NCI-H460 (cell line): ENCODE measurements at places on chromosomes 2 and 18. TPM values are rescaled to one million over a fixed set of nuclear protein-coding genes. Genes with fewer than 3 reads are reported as not detected.
A peak's percentile ranks its signal among the peaks of the same experiment; 100 is the strongest.

DSC3 gene
- total RNA-seq: 1.7 and 2.1 TPM in 2 replicates

C1QL2 gene
- total RNA-seq: not detected in 2 replicates

GRCh38 chr2:183027443-183027842 lies 10.8 kb downstream of the NCKAP1 start:
- DNase-seq: no peak

DNA sequence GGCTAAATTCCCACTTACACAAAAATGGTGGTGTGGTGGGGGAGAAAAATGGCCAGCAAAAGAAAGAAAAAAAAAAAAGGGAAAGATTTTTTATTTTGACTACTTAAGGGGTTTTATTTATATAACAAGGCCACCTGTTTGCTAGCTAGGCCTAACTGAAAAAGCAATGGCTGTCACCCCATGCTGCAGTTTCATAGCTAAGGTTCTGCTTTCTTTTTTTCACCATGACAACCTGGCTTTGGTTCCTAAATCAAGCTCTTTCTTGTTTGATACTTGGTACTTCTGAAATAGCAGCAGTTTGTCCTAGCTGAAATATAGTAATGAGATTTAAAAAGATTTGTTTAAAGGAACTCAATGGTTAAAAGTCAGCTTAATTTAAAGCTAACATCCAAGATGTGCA lies 433.2 kb upstream of the MEX3C start:
- DNase-seq: no peak

PCARE gene
- not detected in 2 replicates for total RNA-seq

GRCh38 chr2:237590272-237591140 lies at the start of gene RAB17:
Gene RAB17, minus strand, starts transcription at chr2:237590734. Its CDS starts 4,580 bp downstream, at chr2:237586154.
- peak; percentile 7 for DNase-seq

ITPRIPL1 gene
- 0.09 TPM in 1 of 2 replicates, not detected in the other for total RNA-seq

DNA sequence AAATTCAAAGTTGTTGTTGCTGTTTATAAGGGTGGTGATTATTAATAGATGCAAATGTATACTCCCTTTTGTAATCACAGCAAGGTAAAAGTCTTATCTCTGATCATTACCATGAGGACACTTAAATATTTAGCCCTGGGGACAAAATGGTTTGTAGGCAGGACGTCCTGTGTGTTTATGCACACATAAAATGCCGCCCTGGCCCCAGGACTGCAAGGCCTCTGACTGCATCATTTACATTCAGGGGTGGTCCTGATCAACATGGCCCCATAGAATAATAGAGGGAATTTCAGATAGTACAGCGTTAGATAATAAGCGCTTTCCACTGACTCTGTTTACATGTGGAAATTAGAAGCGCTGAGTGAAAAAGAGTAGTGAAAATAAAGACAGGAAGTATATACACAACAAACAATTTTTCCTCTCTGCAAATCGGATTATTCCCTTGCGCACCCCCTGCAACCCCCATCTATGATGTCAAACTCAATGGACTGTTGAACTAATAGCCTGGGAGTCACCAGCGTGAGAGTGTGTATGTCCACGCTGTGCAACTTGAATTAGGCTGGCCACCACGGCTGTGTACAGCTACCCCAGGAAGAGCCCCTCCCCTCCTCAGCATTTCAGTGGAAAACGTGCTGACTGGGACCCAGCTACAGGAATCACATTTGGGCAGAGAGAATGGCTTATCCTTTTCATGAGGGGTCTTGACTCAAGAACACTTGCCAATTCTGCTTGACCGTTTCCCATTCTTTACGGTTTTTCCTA lies 291.5 kb downstream of the SOX11 start:
- no peak for DNase-seq

DNA sequence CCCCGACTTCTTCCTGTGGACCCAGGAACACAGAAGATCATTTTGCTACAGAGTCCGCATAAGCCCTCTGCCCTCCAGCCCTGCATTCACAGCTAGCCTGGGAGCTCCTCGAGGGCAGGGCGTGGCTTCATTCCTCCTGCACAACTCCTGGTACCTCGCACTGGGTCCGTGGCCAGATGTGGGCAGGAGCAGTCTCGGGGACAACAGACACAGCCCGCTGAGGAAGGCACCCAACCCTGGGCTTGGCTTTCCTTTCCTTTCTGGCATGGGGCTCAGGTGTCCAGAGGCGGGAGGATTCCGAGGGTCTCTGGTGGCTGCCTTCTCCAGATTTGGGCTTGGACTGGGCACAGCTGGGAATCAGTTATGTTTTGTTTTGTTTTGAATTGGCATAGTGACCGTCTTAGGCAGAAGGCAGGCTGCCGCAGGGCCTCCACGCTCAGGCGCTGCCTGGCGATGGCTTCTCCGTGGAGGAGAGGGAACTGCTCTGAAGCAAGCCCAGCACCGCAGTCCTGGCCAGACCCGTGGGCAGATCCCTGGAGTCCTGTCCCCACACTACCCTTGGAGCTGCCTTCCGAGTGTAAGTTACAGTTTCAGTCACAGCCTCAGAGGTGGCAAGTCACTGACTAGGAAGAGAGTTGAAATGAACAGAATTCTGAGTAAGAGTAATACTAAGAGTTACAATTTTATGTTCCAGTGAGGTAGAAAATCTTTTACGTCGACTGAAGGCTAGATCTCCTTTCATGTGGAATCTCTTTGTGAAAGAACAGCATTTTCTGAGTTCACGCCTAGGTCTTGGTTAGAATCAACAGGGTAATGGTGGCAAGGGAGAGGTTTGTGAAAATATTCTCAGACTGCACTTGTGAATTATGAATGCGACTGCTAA lies 47.9 kb downstream of the LDLRAD4 start:
- DNase-seq: no peak

DNA sequence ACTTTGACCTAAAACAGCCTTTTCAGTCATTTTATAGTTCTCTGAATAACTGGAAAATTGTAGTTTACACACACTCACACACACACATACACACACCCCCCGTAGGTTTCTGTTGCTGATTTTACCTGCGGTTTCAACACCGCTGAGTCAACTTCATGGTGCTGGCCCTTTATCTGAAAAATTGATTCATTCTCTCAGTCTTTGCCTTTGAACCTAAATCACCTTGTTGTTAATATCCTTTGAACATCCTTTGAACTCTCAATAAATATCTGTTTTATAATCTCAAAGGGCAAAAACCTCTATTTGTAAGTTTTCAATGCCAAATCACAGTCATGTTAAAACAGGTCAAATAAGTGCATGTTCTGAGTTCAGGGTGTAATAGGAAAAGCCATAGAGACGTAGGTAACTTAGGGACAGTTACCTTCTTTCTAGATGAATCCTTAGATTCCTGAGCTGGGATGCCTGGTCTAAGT lies 109.0 kb upstream of the BZW1 start:
- DNase-seq: no peak

DNA sequence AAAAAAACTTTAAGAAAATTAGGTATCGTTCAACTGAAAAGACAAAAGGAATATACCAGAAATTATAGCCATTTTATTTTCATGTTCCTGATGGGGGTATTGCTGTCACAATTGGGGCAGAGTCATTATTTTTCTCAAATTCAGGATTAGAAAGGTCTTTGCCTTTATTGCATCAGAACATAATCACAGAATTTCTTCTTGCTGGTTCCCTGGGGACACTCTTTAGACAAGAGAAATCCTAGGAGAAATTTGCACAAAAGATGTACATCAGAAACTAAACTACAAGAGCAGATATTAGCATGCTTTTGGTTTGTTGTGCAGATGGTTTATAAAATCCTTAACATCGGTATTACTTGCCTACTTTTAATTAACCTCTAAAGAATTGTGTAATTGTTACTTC lies 103.2 kb downstream of the NCOA1 start:
- DNase-seq: no peak

- DNase-seq: no peak
Observed at GRCh38 chr2:8303322-8303832, 378.5 kb upstream of the ID2 start.

- DNase-seq: no peak
Observed at GRCh38 chr2:26588576-26588975, 52.6 kb downstream of the CIB4 start.

SPATS2L gene
- total RNA-seq: 58.3 and 63.3 TPM in 2 replicates

GRCh38 chr2:1115843-1116539 lies 165.3 kb downstream of the SNTG2 start:
- no peak for DNase-seq

DNA sequence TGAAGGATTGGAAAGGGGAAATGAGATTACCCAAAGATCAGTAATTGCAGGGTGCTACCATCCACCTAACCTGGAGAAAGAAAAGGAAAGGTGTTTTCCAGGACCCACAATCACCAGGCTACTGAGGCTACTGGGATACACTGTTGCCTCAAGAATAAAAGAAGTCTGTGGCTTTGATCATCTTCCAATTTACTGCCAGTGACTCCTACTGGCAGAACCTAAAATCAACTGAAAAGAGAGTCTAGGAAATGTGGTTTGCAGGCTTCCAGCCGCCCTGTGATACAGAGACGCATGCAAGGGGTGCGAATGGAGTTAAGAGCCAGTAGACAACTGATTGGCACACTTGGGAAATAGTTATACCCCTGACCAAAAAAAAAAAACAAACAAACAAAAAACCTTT lies 16.6 kb upstream of the TTL start:
- no peak for DNase-seq

DNA sequence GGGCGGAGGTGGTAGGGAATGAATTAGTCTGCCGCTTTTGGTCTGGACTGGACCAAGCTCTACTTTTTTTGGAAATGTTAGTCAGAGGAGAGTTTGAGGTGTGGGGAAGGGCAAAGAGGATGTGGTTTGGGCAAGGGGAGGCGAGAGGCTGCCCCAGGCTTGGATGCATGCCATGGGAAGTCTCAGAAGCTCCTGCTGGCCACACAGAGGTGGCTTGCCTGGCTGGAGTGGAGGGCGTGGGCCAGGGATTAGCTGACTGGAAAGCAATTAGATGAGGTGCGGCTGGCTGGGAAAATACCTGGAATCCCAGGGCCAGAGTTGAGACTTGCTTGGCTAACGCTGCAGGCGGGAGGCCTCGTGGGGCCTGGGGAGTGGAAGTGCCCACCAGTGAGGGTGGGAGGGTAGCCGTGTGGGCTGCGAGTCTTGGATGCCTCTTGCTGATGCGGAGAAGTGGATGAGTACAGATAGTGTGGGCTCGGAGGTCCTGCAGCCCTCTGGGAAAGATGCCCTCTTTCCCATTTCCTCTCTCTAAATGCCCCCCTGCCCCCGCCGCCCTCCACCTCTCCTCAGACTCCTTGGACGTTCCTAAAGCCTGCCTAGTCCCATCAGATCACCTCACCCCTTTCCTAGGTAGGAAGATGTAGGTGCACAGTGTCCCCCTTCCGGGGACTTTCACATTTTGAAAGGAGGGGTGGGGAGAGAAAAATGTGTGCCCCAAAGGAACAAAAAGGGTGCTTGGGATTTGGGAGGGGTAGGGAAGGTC lies 117.6 kb downstream of the SMAD7 start:
- no peak for DNase-seq

DNA sequence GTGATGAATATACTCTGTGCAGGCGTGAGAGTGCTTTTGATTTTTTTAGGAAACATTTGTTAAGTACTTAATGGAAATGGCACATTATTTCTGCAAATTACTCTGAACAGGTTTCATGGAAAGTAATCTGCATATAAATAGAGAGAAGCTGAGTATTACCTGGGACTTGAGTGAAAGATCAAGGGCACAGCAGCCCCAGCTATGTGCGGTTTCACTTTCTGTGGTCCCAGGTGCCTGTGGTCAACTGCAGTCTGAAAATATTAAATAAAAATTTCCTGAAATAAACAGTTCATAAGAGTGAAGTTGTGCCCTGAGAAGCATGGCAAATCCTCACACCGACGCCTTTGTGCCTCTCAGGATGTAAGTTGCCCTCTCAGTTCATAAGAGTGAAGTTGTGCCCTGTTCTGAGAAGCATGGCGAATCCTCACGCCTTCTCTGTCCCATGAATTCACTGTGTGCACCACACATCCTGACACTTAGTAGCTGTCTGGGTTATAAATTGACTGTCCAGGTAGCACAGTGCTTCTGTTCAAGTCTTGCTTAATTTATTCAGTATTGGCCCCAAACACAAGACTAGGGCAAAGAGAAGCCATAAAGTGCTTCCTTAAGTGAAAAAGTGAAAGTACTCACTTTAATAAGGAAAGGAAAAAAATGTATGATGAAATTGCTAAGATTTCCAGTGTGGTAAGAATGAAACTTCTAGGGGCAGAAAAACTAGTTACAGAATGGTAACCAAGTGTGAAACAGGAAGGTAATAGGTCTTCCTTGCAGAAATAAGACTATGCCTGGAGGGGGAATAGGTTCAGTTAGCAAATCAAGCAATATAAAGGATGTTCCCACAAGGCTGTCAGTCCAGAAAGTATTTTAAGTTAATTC lies 4.3 kb upstream of the SNTG2 start:
- no peak for DNase-seq

COBLL1 gene
- 6.0 and 6.2 TPM in 2 replicates for total RNA-seq

SS18 gene
- 54.1 and 64.1 TPM in 2 replicates for total RNA-seq

GRCh38 chr2:232242316-232242715 lies 136.2 kb upstream of the ALPP start:
- no peak for DNase-seq

EPG5 gene
- 9.0 and 11.0 TPM in 2 replicates for total RNA-seq

LTBP1 gene
- total RNA-seq: 1.2 and 1.6 TPM in 2 replicates

DNA sequence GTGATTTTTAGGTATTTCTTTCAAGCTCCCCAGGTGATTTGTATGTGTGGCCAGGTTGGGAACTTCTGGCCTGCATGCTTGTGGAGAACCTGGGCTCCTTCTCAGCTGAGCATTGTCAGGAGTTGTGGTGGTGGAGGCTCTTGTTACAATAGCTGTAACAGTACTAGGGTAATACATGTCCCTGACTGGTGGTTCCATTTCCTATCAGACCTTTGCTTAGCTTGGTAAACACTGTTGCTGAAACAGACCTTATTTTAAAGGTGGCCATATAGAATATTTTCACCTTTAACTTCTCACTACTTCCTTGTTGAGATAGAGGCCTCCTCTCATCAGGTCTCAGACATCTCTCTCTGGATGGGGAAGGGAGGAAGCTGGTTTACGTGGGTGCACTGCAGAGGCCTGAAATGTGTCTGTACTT lies 79.2 kb downstream of the SETBP1 start:
- DNase-seq: no peak

DNA sequence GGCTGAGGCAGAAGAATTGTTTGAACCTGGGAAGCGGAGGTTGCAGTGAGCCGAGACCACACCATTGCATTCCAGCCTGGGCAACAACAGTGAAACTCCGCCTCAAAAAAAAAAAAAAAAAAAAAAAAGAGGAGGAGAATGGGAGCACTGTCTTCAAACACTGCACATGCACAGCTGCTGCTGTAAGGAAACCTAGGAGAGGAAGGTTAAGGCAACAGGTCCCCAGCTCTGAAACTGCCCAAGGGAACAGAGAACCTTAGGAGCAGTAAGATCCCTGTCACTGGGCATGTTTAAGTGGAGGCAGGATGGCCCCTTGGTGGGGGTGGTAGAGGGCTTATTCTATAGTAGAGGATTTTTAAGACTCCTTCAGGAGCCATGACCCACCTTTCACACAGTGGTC lies 111.2 kb downstream of the CLIP4 start:
- no peak for DNase-seq
